ENCODE measurements at places on chromosomes 3 and 15.

DNA sequence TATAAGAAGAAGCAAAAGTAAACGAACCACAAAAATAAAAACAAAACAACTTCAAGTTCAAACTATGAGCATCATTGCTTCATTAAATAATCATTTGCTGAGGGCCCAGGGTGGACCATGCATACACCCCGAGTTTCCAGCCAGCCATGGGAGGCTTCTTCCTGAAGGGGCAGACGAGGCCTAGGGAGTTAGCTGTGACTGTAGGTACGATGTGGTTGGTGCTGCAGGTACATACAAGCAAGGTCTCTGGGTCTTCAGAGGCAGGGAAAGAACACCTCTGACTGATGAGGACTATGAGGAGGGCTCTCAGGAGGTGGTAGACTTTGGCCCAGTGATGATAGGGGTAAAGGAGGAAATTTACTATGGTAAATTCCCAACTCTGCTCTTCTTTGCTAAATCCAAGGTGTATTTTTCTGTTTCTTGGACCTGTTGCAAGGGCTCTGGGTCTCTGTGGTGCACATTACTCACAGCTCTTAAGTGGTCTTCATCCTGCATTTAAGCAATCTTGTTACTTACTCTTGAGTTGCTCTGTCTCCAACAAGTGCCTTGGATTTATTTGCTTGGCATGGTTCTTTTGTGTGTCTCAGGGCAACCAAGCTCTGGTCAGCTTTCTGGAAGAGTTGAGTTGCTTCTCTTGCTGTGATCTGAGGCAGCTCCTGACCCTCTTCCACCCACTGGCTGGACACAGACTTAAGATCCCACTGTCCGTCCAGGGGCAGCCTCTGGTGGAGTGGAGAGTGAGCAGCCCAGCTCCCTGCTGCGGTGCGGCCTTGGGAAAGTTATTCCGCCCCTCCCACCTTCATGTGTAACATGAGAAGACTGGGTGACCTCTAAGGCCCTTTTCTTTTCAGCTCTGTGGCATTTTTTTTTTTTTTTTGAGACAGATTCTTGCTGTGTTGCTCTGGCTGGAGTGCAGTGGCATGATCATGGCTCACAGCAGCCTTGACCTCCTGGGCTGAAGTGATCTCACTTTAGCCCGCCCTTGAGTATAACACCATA, 56.1 kb upstream of the KIF23 start:
- peak; percentile 47 for DNase-seq

DNA sequence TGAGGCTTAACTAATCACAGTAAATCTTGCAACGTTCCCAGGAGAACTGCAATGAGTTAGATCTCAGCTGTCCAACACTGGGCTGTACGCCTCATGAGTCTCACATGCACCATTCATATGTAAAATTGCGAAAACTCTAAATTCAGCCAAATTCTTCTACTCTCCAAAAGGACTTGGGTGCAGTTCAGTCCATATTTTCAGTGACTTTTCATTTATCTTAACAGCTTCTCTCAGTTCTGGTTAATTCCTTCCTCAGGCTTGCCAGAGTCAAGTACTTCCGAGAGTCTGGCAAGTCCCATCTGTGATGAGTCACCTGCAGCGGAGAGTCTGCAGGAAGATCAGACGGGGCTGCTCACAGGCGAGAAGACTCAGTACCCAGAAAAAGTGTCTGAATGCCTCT, 11.5 kb downstream of the CCDC80 start:
- DNase-seq, result no peak

DNA sequence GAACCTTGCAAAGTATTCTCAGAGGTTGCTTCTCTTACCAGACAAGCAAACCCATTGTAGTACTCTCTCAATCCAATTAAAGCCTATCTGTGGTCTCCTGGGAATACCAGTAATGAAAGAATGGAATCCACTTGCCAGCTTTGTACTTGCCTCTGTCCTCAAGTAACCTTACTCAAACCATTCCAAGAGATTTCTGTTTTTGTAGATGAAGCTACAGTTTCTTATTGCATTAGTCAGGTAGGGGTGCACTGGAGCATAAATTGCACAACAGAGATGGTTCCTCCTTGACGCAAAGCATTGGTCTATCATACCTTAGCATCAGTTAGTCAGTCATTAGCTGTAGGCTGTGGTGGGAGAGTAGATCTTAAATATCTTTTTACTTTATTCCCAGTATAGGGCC, 52.9 kb downstream of the BTLA start:
- DNase-seq, result no peak

DNA sequence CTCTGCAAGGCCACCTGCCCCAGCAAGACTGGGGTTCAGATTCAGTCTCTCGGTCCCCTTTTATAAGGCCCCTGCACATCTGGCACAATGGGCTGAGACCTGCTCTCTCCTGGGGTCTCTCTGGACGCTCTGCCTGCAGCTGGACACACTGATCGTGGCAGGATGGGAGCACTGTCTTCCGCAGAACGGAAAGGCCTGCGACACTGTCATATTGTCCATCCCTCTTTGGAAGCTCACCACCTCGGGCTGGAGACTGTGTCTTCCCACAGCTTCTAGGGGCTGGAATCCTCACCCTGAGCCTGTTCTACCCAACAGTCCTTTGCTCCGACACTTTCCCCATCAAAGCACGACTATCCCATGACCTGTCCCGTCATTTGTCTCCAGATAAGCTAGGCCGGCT, 11.5 kb upstream of the IGDCC4 start:
- DNase-seq, result no peak

DNA sequence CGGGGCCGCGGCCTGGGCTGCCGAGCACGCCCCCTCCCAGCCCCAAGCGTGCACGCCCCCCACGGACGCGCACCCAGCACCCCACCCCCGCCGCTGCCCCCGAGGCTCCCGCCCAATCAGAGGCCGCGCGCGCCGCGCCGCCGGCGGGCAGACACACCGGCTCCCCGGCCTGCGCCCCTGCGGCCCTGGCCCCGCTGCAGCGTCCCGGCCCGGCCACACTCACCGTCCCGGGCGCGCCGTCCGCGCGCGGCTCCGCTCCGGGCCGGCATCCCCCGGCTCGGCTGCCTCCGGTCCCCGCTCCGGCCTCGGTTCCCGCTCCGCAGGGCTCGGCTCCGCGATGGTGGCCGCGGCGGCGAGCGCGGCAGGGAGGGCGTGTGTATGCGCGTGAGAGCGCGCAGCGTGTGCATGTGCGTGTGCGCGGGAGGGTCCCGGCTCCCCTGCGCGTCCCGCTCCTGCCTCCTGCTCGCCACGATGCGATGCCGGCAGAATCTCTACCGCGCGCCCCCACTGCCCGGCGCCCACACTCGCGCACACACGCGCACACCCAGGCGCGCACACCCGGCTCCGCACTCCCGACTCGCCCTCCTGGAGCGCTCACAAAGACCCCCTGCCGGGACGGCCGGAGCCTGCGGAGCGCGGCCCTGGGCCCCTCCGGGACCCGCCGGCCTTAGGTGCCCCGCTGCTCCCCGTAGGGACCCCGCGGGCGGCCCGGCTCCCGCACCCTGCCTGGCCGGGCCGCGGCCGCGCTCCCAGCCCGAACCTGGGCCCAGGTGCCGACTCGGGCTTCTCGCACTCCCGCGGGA, 186.5 kb upstream of the LINGO1 start:
- DNase-seq, result no peak

DNA sequence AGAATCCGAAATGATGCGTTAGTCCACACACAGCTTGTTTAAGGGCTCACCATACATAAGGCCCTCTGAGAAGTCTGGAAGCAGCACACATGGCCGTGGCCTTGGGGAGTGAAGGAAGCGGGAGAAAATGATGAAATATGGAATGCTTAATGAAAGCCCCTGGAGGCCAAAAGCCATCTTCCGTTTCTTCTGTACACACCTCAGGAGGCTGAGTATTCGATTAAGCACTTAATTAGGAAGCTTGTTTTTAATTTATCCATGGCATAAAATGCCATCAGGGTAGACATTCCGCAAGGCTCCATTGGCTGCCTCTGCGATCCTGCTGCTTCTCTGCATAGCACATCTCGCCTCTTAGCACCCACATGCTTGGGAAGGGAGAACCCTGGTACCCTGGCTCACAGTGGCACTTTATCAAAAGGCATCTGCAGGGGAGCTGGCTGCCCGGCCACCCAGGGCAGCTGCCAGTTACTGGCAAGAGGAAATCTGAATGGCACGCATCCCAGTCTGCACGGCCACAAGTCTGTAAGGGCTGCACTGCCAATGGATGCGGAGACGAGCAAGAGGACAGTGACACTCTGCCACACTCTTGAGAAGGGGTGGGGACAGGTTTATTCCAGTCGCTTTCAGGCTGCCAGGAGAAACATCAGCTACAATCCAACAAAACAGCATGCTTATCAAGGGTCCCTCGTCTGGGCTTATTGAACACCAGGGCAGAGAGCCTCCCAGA, 356.2 kb downstream of the OCA2 start:
- no peak for DNase-seq

GRCh38 chr3:195187609-195188425, 83.1 kb downstream of the XXYLT1 start:
- peak; percentile 25 for DNase-seq

GRCh38 chr3:184320104-184320445, 5.7 kb downstream of the EIF4G1 start:
- peak; percentile 81 for DNase-seq

DNA sequence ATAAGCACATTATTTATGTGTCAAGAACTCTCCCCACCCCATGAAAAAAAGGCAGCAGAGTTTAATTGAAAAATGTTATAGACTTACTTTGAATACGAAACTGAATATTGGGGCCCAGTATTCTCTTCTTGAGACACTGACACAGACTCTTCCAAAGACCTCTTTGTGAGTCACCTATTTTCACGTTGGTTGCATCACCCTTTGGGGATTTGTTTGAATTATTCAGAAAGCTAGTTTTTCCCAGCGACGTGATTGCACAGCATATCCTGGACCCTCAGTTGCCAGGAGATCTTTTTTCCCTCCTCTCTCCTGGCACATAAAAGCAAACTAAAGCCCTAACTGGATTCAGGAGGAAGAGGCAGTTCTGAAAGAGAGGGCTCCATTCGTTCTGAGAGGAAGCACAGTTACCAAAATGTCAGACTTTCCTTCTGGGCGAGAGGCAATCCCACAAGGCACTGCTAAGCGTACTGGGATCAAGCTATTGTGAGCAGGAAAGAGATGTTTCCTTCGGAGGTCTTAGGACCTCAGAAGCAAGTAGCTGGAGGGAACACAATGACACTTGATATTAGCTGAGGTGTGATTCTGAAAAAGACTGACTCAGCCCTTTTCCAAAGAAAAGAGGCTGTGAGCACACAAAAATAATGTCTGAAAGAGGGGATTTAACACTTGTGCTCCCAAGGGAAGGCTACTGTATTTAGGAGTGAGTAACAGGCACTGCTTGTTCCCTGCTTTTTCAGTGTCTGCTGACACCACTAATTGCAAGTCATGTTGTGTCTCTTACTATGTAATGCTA, 65.8 kb upstream of the CADPS start:
- no peak for DNase-seq

DNA sequence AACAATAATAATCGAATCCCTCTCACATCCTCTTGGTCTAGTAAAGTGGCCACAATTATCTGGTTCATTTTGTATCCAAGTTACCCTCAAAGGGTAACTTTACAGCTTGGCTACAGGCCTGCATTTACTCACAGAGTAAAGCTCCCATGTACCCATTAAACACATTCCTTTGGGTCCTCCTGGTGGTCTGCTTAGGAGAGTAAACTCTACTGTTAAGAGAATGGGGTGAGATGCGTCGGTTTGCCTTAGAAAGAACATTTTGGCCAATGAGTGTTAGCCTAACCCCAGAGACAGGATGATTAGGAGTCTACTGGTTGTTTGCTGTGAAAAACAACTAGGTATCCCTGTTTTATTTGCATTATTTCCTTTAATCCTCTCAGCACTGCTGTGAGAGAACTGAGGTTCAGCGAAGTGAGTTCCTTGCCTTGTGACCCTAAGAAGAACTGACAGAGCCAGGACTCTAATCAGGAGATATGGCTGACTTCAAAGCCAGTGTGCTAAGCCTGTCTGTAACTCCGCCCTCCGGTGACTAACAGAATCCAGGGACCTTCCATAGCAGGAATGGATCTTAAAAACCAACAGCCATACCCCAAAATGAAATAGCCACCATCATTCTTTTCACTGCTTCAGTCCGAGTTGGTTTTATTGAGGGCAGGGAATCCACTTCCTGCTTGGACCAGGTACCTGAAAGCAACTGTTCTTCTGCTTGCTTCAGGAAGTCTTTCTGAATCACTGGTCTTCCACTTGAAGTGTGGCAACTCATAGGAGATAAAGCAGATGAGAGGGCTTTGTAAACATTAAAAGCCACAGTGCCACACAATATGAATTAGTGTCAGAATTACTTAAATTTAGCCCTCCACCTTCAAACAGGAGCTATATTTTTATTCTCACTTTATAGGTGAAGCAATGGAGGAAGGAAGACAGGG, 317.3 kb upstream of the WNT5A start:
- peak; percentile 49 for DNase-seq

- DNase-seq, result no peak
These were observed 66.8 kb downstream of the CHRNA7 start for GRCh38 chr15:32096916-32097617.

- peak; percentile 87 for DNase-seq
These were observed 1.9 kb downstream of the KLHDC8B start for GRCh38 chr3:49173116-49173791.

GRCh38 chr15:45187578-45187893, 230 bp downstream of the SHF start:
- DNase-seq, result no peak

DNA sequence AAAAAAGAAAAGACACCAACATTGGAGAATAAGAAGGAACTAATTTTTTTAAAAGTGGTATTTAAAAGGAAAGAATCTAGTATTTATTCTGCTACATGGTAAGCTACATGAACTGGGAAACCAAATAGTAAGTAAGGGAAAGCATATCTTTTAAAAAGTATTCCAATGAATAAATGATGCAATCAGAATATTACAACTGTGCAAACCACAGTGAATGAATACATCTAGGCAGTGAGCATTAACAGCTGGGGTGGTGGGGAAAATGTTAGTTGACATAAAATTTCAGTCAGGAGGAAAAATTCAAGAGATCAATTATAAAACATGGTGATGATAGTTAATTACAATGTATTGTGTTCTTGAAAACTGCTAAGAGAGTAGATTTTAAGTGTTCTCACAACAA, 16.9 kb downstream of the ICE2 start:
- no peak for DNase-seq

- DNase-seq, result no peak
These were observed 59.2 kb downstream of the OXSM start for GRCh38 chr3:25849091-25849490.

DNA sequence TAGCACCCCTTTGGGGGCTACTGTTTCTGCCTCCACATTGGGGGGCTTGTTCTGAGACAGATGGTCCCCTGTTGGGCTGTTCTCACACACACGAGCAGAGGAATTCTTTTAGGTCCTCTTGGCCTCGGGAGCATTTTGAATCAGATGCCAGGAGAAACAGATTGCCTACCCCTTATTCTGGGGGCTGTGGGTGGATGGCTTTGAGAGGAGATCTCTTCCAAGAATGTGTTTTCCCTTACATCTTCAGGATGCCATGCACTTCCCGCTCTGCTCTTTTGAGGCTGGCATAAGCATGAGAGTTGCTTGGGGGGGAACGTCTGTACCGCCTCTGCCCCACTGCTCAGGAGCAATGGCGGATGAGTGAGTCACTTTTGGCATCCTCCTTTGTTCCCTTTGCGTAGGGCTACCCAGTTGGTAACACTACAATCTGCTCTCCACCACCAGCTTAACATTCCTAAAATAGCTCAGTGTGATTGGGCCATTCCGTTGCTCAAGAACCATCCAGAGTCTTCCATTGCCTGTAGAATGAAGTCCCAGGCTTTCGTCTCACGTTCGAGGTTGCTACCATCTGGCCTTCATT, 154.4 kb downstream of the RPLP1 start:
- peak; percentile 89 for DNase-seq

GRCh38 chr3:151916781-151917180, 43.3 kb downstream of the SUCNR1 start:
- no peak for DNase-seq

Measured in retinal pigment epithelial cell (primary cell).